ENCODE measurements at places on chromosomes 5 and 9.
A peak's percentile ranks its signal among the peaks of the same experiment; 100 is the strongest.

- no peak for DNase-seq
Observed at GRCh38 chr9:95515272-95516113, 1.3 kb downstream of the PTCH1 start.

DNA sequence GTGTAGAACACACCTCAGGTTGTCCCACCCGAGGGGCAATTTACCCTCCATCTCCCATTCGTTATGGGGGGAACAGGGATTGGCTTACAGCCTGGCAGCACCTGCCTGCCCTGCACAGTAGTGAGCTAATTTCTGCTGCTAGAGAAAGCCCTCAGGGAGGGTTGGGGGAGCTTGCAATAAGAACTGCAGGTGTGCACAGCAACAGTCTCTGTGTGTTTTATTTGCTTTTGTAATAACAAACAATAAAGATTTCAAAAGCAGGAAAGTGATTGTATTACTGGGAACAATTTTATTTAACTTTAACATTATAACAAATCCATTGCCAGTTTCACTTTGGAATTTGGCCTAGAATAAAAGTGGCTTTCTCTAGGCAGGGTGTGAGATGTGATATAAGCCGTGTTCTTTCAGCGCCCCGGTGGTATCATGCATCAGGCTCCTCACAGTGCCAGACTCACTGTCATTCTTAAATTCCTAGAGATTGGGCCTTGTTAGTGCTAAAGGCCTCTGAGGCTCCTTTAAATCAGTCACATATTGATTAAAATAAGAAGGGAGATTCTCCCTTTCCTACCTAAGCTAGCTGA is 81.1 kb downstream of the RMI1 start:
- no peak for DNase-seq

- DNase-seq = peak; percentile 96
Observed at GRCh38 chr5:141430332-141431113, at the start of gene PCDHGA12. Gene PCDHGA12 (plus strand): TSS chr5:141430507. CDS start chr5:141430760, 253 bp downstream.

- no peak for DNase-seq
Observed at GRCh38 chr5:151094030-151094851, 13.4 kb upstream of the TNIP1 start.

DNA sequence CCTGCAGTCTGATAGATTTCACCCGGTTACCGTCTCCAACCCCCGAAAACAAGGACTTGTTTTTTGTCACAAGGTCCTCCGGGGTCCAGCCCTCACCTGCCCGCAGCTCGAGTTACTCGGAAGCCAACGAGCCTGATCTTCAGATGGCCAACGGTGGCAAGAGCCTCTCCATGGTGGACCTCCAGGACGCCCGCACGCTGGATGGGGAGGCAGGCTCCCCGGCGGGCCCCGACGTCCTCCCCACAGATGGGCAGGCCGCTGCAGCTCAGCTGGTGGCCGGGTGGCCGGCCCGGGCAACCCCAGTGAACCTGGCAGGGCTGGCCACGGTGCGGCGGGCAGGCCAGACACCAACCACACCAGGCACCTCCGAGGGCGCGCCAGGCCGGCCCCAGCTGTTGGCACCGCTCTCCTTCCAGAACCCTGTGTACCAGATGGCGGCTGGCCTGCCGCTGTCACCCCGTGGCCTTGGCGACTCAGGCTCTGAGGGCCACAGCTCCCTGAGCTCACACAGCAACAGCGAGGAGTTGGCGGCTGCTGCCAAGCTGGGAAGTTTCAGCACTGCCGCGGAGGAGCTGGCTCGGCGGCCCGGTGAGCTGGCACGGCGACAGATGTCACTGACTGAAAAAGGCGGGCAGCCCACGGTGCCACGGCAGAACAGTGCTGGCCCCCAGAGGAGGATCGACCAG is 121.3 kb downstream of the DAB2IP start:
- DNase-seq = no peak

- DNase-seq = no peak
Observed at GRCh38 chr5:132105688-132106087, 32.1 kb downstream of the CSF2 start.

DNA sequence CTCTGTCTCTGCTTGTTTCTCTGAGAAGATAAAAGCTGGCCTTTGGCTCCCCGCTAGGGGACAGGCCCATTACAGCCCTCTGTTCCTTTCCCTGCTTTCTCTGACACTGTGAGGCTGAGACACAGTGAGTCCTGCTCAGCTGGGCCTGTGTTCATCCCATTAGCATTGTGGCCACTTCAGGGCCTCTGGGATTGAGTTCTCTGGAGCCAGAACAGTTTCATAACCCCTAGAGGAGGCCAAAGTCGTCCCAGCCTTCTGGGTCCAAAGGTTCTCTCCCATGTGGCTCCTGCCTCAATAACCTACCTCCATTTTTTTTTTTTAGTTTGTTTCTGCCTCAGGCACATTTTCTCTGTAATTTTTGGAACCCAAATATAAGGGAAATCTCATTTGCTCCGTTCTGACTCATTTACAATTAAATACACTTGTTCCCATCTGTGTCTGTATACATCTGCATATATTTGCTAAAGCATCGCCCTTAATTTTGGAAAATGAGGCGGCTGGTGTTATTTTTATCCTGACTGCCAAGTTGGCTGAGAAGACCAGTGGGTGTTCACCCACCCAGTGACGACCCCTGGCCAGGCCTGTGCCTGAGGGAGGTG is 27.3 kb upstream of the CTNNA1 start:
- DNase-seq = peak; percentile 29

- peak; percentile 53 for DNase-seq
Observed at GRCh38 chr5:110865400-110866094, 126.7 kb downstream of the SLC25A46 start.

GRCh38 chr5:119285070-119285916 is 70.5 kb upstream of the TNFAIP8 start:
- DNase-seq = peak; percentile 16

DNA sequence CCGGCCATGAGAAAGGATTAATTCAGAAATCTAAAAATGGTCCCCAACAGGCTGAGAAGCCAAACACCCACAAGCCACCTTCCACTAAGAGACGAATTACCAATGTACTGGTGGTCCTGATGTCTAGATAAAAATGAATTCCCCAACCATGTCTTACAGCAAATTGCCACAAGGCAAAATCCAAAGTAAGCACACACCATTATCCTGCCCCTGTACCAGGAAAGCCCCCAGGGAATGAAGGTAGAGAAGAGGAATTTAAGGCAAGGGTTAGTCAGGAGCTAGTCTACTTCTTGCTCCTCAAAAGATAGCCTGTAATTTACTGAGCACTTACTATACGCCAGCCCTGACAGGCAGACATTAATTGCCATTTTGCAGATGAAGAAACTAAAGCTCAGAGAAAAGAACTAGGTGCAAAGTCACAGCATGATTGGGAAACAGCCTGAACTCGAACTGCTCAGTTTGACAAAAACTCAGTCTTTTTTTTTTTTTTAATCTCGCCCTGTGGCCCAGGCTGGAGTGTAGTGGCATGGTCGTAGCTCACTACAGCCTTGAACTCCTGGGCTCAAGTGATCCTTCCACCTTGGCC is 64.3 kb downstream of the RAPGEF1 start:
- DNase-seq = no peak

- DNase-seq = no peak
Observed at GRCh38 chr5:6090079-6090654, 288.2 kb downstream of the MED10 start.

DNA sequence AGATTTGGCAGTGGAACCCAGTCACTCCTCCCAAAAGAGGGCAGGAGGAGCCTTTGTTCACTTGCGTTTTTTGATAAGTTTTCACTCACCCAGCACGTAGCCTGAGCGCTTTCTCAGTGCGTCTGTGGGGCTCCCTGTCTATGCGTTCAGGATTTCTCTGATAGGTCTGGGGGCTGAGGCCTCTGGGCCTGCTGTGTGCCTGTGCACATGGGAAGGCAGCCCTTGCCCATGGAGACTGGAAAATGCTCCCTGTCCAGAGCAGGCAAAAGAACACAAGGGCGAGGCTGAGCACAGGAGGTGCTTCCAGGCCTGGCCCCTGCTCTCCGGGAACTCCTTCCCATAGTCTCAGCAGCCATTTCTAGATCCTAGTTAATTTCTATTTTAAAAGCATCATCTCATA is 249.9 kb downstream of the FSTL4 start:
- no peak for DNase-seq

- no peak for DNase-seq
Observed at GRCh38 chr9:5872511-5872910, 18.2 kb upstream of the MLANA start.

GRCh38 chr9:114621975-114622609 is 11.0 kb downstream of the TMEM268 start:
- peak; percentile 87 for DNase-seq

GRCh38 chr5:107218457-107219193 is 452.1 kb downstream of the EFNA5 start:
- DNase-seq = peak; percentile 28

GRCh38 chr9:3629495-3629894 is 103.7 kb upstream of the RFX3 start:
- DNase-seq = no peak

- no peak for DNase-seq
Observed at GRCh38 chr9:121296213-121297127, 28.5 kb downstream of the GSN start.
